Stimulated activated CD8-positive, alpha-beta memory T cell treated with anti-CD3 and anti-CD28 coated beads, Interleukin-7, amount 100 ng/mL, for 1 hour (primary cell): ENCODE measurements at places on chromosomes 3 and 15.

DNA sequence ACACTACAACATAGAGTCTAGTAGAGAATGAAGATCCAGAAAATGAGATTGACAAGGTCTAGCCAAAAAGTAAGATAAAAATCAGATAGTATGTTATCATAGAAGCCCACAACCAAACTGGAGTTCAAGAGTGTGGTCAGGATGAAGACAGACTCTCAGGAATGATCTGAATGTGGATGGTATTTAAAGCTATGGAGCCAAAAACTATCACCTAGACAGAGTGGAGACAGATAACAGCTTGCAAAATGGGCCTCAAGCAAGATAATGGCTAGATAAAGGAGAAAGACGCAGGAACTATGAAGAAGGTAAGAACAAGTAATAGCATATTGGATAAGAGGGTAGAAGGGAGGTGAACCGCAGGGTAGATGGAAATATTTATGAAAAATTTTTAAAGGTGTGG is 35.4 kb downstream of the ZMAT3 start:
- no peak for DNase-seq

- DNase-seq = no peak
These were observed 126.0 kb downstream of the FMN1 start for GRCh38 chr15:33068511-33068990.

DNA sequence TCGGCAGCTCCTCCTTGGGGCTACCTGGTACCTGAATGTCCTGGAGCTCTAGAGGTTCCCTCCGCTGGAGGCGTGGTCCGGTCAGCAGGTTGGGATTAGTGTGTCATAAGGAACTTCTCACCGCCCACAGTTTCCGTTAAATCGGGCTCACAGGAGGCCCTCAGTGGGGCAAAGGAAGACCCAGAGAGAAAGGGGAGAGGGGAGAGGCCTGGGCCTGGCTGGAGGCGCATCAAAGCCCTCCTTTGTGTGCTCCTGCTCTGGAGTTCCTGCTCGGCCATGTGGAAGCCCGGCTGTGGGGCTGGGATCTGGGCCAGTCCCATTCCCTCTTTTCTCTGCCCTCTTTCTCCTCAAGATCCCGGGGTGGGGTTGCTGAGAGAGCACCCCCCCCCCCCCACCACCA is at the start of gene RLBP1:
Gene RLBP1 (minus strand): TSS at position 37 of the 400 bp plus-strand sequence. CDS start 2,604 bp downstream, outside the sequence.
- DNase-seq = no peak

- no peak for DNase-seq
These were observed 3.6 kb downstream of the TAGLN3 start for GRCh38 chr3:112002096-112002971.

DNA sequence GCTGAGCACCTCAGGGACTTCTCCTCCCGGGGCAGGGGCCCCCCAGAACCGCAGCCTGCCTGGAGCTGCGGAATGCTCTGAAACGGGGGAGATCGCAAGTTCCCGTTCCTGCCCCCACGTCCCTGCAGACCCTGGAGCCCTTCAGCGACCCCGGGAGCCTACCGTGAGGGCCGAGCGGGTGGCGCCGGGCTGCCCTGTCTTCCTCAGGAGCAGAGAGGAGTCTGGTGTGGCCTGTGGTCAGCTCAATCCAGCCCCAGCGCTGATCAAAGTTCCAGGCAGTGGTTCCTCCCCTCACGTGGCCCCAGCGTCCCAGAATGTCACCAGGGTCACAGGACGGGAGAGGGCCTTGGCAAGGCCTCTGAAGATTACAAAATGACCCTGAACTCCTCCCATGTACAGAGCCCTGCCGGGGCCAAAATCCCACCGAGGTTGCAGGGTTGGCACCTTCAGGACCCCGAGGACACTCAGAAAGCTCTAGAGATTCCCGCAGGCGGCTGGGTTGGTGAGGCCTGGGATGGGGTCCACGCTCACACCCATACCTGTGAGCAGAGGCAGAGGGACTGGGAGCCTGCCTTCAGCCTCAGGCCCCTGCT is at the start of gene CPN2:
Gene CPN2 (minus strand): TSS at position 249 of the 593 bp plus-strand sequence. CDS start 8,626 bp downstream, outside the sequence.
- DNase-seq = no peak

GRCh38 chr3:55807210-55807609 is 320.1 kb upstream of the WNT5A start:
- no peak for DNase-seq

- no peak for DNase-seq
These were observed 134.4 kb downstream of the TMCO5A start for GRCh38 chr15:38068626-38069391.

DNA sequence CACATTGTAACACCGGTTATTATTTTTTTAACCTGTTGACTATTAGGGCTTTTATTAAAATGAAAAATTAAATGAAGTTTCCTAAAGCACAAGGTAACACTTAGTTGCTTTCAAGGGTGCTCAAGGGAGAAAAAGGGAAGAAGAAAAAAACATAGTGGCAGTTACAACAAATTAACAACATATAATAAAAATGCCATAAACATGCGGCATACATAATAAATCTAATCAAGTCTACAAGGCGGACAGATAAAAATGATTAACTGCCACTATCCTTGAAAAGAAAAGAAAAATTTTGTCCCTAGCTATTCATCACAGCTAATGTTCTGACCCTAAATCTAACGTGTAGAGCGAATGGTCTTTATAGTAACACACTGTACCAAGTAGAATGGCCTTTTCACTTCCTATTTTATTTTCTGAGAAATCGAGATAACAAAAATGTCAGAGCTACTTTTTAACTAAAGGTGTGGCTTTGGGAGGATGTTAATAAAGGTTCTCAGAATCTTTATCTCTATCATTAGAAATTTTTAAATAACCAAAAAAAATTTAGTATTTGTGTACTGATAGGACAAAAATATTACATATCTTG is 194.9 kb downstream of the FOXP1 start:
- DNase-seq = no peak

GRCh38 chr3:125055331-125055912 is 375 bp downstream of the HEG1 start:
- DNase-seq = no peak

GRCh38 chr3:1037631-1038030 is 55.2 kb upstream of the CNTN6 start:
- DNase-seq = no peak

DNA sequence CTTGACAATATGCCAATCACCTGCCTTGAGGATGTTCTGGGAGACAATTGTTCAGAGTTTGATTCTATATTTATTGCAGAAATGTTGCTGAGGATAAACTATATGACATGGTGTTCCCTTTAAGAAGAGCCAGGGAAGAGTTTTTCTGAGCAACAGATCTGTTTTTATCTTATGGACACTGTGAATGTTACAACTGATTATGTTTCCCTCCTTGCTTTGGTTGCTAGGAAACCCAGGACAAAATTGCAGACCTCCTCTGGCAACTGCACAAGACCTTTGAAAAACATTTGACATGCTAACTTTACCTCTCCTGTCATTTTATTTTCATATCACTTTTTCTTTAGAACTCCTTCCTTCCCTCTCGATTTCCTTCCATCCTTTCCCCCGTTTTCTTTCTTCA is 8.2 kb upstream of the TM6SF1 start:
- DNase-seq = no peak

GRCh38 chr15:64751464-64751863 is 23.9 kb downstream of the RBPMS2 start:
- no peak for DNase-seq

DNA sequence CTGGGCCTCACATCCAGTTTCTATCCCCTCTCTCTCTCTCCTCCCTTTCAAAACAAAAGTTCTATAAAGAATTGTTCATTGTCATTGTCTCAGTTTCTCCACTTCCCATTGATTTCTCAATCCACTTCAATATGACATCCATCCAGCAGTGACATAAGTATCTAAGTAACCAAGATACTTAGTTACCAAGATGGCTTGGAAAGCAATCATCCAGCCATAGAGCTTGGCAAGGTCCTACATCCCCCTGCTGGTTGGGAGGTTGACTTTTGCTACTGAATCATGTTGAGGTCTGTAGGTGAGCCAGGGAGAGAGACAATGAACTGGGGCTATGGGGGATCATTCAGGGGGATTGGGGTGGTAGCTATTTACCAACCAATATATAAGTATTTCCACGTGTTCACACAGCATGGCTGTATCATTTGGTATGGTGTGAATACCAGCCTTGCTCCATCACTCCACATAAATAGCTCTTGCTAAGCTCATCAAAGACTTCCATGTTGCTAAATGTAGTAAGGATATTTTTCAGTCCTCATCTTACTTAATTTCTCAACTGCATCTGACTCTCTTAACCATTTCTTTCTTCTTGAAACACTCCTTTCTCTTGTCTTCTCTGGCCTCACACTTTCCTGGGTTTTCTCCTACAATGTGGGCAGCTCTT is 58.8 kb upstream of the NTRK3 start:
- no peak for DNase-seq
